ENCODE measurements at places on chromosomes 7 and 10. TPM values are rescaled to one million over a fixed set of nuclear protein-coding genes. Genes with fewer than 3 reads are reported as not detected.
A peak's percentile ranks its signal among the peaks of the same experiment; 100 is the strongest.

GRCh38 chr10:98587156-98587837 is 140.6 kb upstream of the HPS1 start:
- no peak for DNase-seq

DNA sequence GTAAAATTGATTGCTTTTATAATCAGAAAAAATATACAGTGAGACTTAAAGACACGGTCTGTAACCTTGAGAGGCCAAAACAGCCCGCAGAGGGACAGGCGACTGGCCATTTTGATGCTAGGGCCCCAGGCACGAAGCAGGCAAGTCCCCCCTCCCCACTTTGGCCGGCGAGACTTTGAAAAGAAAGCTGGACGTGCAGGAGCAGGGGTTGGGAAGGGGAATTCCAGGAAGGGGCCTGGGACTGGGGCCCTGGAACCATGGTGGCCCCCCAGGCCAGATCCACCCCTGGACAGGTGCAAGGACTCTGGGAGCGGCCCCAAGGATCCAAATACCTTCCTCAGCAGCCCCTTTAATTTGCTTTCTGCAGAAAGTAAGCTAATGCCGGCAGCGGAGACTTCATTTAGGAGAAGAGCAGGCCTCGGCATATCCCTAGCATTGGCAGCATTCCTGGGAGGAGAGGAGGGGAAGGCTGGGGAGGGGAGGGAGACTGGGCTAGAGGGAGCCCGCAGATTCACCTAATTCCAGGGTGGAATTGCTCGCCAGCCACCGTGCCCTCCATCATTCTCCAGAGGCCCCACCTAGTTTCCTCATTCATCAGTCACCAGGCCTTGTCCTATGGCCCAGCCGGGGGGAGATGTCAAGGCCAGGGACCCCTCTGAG is 24.9 kb upstream of the TNRC18 start:
- no peak for DNase-seq

- DNase-seq = no peak
Measured at GRCh38 chr10:103265717-103266329, 11.1 kb upstream of the INA start.

GRCh38 chr7:51472873-51473272 is 156.3 kb upstream of the COBL start:
- DNase-seq = no peak

DNA sequence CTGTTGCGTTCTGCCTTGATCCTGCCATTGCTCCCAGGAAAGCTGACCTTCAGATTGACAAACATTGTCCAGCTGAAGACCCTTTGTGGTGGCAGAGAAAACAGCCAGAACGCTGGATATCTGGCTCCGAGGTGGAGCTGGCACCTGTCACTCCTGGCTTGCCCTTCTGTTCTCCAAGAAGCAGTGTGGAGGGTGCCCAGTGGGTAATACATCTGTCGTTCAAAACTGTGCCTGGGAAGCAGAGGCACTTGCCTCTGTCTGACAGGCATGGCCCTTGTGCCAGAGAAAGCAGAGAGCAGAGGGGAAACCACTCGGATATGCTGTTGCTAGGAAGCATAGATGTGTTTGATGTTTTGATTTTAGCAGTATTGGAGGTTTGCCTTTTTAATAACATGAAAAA is 231.4 kb downstream of the BMPER start:
- no peak for DNase-seq

GRCh38 chr7:4575254-4575653 is 106.8 kb upstream of the FOXK1 start:
- no peak for DNase-seq

- DNase-seq = no peak
Measured at GRCh38 chr7:132402751-132403245, 173.5 kb downstream of the PLXNA4 start.

- DNase-seq = no peak
Measured at GRCh38 chr10:19713800-19714525, 102.3 kb upstream of the PLXDC2 start.

- DNase-seq = no peak
Measured at GRCh38 chr7:151724920-151725584, 151.9 kb downstream of the PRKAG2 start.

- no peak for DNase-seq
Measured at GRCh38 chr10:124250506-124250905, 157.1 kb upstream of the CHST15 start.

- no peak for DNase-seq
Measured at GRCh38 chr10:54985732-54986131, 184.7 kb upstream of the PCDH15 start.

GRCh38 chr7:6158424-6159096 is 113.9 kb downstream of the CYTH3 start:
- DNase-seq = no peak

- no peak for DNase-seq
Measured at GRCh38 chr7:109582211-109582610, 1012.5 kb downstream of the DNAJB9 start.

DNA sequence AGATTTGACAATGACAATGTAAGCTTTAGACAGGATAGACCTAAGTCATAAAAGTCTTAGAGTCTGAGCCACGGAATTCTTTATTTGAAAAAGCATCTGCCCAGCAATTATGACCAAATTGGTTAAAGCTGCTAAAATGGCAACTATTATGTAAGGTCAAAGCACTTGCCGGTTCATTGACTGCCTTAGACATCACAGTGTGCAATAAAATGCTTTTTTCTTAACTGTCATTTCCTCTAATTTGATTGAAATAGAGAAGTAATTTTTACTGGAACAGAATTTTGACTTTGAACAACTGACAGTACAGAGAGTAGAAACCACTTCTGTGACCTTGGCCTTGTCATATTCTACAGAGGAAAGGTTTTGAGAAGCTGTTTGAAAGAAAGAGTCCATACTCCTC is 142.9 kb downstream of the THSD7A start:
- DNase-seq = no peak

- DNase-seq = no peak
Measured at GRCh38 chr10:103227416-103227815, 18.3 kb upstream of the RPEL1 start.

DNA sequence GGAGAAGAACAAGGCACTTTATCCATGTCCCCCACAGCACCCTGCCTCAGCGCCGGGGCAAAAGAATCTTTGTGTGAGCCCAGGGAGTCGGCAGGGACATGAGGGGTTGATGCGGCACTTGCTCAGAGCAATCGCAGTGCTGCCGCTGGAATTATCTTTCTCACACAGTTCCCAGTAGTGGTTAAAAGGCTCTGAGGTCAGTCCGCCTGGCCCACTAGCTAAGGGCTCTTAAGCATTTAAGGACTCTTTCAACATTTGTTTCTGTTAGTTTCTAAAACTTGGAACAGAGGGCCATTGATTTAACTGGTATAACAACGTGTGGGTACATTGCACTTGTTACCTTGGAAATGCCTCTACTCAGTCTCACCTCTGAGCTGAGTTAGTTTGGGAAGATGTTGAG is 208.0 kb upstream of the C7orf33 start:
- no peak for DNase-seq

- no peak for DNase-seq
Measured at GRCh38 chr7:102273749-102274712, 12.6 kb upstream of the SH2B2 start.

GRCh38 chr10:129719889-129720590 is 244.0 kb downstream of the EBF3 start:
- no peak for DNase-seq

GRCh38 chr7:132387596-132387995 is 188.7 kb downstream of the PLXNA4 start:
- DNase-seq = no peak

DNA sequence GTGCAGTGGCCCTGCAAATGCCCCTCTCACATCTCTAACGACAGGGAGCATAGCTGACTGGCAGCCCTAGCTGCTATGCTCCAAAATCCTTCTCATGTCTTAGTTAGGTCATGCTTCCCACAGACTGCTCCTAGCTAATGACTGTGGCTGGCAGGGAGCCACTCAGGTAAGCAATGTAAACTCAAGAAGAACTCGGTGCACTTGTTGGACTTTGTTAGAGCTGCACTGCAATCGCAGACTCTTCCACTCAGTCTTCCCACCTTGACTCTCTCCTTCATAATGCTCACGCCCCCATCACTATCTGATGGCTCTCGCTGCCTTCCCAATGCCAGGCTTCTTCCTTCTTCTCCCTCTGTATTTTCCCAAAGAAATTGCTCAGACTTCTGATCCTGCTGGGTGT is 24.0 kb downstream of the OR9A2 start:
- DNase-seq = no peak

DNA sequence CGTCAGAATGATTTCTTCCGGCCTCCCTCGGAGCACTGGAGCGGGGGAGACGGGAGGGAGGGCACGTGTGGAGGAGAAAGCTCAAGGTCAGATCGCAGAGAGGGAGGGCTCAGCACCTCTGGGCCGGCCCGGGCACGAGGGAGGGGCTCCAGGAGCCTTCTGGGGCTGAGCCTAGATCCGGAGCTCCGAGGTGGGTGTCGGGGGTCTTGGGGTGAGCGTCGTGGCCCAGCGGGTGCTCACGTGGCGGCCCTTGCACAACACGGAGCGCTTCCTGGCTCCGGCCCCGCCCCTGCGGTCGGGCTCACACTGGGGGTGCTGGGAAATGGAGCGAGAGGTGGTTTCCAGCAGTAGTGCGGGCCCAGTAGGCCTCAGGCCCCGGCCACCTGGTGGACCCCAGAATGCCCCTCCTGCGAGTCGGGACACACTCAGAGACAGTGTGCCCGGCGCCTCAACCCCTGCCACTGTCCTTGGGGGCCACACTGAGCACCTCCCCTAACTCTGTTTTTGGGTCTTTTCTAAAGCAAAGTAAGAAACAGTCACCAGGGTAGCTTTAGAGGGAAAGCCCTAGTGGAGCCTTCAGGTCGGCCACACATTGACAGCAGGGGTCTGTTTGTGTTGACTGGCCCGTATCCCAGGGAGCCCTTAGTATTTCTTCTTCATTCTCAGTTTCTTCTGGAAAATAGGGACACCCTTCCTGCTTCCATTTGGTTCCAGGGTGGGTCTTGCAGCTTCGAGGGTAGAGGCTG is 798 bp downstream of the PPIF start:
- DNase-seq = peak; percentile 66

DNA sequence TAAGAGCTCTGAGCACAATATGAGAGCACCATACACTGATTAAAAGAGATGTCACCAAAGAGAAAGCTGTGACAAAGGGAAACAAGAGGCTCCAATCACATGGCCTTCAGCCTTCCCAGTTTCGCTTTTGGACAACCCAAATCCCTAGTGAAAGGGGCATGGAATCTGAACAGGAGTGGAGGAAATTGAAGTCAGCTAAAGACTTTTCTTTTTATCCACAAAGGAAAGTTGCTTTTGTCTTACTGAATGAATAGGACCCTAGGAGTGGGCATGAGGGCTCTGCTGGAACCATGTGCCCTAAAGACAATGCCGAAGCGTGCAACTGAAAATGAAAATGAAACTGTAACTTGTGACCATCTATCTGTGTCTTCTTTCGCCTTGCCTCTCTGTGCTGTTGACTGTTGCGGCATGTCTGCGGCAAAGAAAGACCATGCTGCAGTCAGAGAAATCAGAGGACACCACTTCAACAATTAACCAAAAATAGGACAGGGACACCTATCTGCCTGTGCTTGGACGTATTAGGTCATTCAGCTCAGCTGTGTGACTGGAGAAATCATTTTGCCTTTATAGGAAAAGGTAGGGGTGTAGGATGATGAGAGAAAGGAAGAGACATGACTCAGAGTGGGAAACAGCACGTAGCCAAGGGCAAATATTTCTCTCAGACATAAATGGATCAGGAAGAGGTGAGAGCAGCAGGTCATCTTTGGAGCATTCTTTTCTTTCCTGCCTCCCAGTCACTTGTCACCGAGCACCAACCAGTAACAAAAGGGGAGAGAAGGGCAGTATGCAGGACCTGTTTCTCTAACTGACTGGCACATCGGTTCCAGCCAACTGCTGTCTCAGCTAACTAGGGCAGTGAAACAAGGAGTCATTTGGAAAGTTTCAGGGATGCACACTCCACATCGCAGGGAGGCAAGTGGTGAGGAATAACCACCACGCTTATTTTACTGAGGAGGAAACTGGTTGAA is 12.3 kb downstream of the CAV2 start:
- no peak for DNase-seq

DNA sequence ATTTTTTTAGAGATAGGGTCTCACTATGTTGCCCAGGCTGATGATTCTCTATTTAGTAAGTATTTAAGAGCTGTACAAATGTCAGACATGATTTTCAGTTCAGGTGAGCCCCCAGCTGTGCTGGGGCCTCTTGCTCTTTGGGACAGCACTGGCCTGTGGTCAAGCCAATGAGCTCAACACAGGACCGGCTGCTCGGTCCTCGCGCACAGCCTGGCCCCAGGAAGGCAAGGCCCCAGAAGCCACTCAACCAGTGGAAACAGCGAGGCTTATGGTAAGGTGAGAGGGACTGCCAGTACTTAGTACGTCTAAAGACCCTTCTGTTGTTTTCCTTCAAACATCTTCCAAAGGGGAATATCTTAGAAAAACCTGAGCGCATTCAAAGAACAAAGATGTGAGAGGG is 211.8 kb downstream of the SKIDA1 start:
- no peak for DNase-seq

DNA sequence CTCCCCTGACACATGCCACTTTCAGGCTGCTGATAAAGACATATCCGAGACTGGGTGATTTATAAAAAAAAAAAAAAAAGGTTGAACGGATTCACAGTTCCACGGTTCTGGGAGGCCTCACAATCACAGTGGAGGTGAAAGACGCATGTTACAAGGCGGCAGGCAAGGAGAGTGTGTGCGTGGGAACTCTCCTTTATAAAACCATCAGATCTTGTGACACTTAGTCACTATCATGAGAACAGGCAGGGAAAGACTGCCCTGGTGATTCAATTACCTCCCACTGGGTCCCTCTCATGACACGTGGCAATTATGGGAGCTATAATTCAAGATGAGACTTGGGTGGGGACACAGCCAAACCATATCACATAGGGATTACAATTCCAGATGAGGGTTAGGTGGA is 181.5 kb downstream of the TCERG1L start:
- no peak for DNase-seq

GRCh38 chr10:73368238-73368637 is 9.6 kb upstream of the CFAP70 start:
- no peak for DNase-seq

- DNase-seq = no peak
Measured at GRCh38 chr10:132684164-132684891, 101.6 kb downstream of the NKX6-2 start.

RET gene
- total RNA-seq = 0.05 TPM

ZNF680 gene
- 22.0 TPM for total RNA-seq

EGR2 gene
- total RNA-seq = 9.4 TPM

ITIH5 gene
- total RNA-seq = not detected

GPER1 gene
- 3.0 TPM for total RNA-seq

SPACDR gene
- 2.7 TPM for total RNA-seq

NPY4R2 gene
- not detected for total RNA-seq

HMX2 gene
- total RNA-seq = 0.13 TPM

HMX3 gene
- not detected for total RNA-seq

SCART1 gene
- total RNA-seq = 2.8 TPM

CPA1 gene
- not detected for total RNA-seq

TFR2 gene
- total RNA-seq = 7.5 TPM

CACNA2D1 gene
- not detected for total RNA-seq

SSC4D gene
- 0.55 TPM for total RNA-seq

ZNF239 gene
- 9.4 TPM for total RNA-seq

SPDYE2B gene
- not detected for total RNA-seq
